ENCODE measurements at places on chromosomes 5 and 9.

- DNase-seq = no peak
These were observed 172.2 kb upstream of the GRAMD2B start for GRCh38 chr5:126251024-126251423.

- no peak for DNase-seq
These were observed 237.5 kb downstream of the SLIT3 start for GRCh38 chr5:169063316-169063953.

GRCh38 chr5:154262342-154262741 is 71.8 kb downstream of the GALNT10 start:
- no peak for DNase-seq

DNA sequence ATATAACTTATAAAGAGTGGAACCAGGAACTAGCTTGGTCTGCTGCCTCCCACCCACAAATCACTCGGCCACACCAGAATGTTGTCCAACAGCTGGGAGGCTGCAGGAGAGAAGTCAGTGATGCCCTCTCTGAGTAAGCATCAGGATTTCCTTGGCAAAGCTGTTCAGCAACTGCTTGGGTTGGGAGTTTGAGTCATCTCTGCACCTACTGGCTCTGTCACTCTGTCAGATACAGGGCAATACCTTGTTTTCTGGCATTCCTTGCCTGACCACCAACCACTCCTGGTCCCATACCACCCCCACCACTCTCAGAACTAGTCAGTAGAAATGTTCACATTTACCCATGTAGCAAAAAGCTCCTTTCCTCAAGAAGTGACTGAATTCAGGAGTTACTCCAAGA is 36.8 kb upstream of the GCNT4 start:
- no peak for DNase-seq

DNA sequence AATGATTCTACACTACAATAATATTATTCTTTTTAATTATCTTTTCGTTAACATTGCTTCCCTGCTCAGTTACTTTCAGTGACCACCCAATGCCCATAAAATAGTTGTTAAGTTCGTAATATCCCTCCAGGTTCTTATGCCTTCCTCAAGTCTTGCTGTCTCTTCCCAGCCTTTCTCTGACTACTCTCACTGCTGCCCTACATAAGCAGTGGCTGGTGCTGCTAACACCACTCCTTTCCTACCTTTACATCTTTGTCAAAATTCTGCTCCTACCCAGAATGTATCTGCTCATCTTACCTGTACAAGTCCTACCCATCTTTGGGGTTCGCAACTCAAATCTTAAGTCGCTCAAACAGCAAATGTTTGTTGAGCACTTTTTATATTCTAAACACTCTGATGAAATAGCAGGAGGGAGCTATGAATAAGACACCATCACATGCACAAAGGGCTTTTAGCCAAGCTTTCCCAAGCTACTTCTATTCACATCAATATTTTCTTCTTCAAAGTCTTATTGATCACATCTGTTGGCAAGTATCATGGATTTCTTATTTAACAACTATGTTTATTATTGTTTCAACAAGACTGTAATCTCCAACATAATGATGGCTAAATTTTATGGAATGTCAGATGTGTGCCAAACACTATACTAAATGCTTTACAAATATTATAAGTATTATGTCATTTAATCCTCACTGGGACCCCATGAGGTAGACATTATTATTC is 29.5 kb downstream of the SLC25A46 start:
- no peak for DNase-seq

DNA sequence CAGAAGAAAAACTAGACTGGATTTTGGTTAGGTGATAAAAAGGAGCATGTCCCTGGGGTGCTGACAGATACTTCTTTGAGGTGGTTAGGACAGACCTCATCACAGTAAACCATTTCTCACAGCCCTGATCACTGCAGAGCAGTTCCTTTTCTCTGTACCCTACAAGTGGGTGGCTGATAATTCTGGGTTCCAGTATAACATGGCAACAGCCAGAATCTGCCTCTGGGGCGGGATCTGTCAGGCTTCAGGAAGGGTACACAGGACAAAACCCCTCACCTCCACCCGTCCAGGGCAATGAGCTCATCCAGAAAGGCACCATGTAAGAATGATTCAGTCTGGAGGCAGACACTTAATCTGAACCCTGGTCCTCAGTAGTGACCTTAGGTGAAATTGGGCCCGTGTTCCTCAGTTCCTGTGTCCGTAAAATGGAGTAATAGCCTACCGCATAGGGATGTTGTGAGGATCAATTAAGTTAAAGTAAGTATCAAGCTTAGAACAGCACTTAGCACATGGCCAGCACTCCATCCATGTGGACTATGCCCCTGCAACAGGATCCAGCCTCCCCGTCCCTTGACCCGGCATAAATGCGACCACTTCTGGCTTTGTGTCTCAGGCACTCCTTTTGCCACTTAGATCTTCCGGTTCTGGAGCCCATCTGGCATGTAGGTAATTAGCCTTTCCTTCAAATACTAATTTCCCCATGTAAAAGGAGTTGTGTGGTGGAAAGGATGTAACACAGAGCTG is 129.2 kb downstream of the LHFPL2 start:
- no peak for DNase-seq

DNA sequence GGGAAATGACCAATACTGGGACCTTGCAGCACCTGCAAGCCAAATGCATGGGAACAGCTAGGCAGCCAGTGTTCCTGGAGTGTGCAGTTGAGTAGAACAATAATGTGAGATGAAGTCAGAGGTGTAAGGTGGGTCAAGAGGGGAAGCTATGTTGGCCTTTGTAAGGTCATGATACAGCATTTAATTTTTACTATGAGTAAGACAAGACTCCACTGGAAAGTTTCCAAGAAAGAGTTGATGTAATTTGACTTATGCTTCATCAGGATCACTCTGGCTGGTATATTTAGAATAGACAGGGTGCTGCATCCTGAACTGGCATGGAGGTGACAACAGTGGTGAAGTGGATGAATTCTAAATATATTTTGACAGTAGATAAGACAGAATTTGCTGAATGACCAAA is 744.8 kb downstream of the KCTD16 start:
- no peak for DNase-seq

- no peak for DNase-seq
These were observed 535.8 kb downstream of the EBF1 start for GRCh38 chr5:158563760-158564390.

- no peak for DNase-seq
These were observed 59.7 kb upstream of the HMHB1 start for GRCh38 chr5:143752165-143752850.

DNA sequence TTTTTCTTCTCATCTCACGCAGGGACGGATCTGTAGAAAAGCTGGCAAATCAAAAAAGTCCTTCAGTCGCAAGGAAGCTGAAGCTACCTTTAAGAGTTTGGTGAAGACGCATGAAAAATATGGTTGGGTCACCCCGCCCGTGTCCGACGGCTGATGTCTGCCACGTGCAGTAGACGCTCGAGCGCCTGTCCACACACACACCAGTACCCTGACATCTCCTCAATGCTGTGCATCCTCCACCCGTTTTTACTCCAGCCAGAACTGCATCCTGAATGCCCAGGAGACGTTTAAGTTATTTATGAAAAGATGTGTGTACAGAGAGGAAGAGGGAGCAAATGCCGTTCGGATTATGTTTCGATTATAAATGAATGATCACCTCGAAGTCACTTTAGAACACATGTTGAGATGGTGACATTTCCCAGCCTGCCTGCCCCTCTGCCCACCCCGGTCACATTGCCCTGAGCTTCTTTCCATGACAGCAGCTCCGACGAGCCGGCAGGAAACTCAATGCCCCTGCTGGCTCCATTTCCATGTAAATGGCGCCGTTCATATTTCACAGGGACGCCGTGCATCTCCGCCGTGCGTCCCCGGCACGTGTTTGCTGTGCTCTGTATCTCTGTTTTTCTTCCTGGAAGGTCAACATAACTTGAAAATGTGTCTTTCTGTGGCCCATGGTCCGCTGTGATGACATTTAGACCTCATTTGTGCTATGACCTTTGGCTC is 42.7 kb downstream of the UBE2QL1 start:
- no peak for DNase-seq

- no peak for DNase-seq
These were observed 218.1 kb downstream of the AOPEP start for GRCh38 chr9:94944626-94945025.

DNA sequence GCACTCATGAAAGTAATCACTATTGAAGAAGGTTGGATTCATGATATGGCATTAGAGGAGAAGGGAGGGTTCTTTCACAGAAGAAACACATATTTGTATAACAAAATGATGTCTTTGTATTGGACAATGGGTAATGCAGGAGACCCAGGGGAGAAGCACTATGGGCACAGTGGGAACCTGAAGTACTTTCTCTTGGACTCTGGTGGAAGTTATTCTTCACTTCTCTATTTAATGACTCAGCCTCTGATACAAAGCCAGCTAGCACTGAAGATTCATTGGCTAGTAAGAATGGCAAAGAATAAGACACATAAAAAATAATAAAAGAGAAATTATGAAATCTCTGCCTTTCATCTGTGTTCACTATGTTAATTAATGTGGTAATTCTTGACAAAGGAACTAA is 149.9 kb upstream of the PRR16 start:
- no peak for DNase-seq

- no peak for DNase-seq
These were observed 33.4 kb downstream of the C9orf85 start for GRCh38 chr9:71944754-71945375.

GRCh38 chr9:94031380-94031779 is 52.9 kb upstream of the PTPDC1 start:
- no peak for DNase-seq

GRCh38 chr5:153707626-153708025 is 217.2 kb downstream of the GRIA1 start:
- no peak for DNase-seq

All from CD4-positive, alpha-beta T cell treated with Interleukin-4 for 1 hour (primary cell).